Effector memory CD8-positive, alpha-beta T cell (primary cell): ENCODE measurements at places on chromosomes 7 and 10.

- no peak for DNase-seq
These were observed 5.7 kb upstream of the TAS2R40 start for GRCh38 chr7:143216151-143216550.

- DNase-seq: no peak
These were observed 620.4 kb downstream of the GALNT17 start for GRCh38 chr7:71752171-71752935.

GRCh38 chr10:80719935-80720334 lies 182.2 kb downstream of the SH2D4B start:
- no peak for DNase-seq

- DNase-seq: no peak
These were observed 49.0 kb upstream of the LYZL1 start for GRCh38 chr10:29239569-29240472.
